ENCODE measurements at places on chromosomes 11 and 22.

DNA sequence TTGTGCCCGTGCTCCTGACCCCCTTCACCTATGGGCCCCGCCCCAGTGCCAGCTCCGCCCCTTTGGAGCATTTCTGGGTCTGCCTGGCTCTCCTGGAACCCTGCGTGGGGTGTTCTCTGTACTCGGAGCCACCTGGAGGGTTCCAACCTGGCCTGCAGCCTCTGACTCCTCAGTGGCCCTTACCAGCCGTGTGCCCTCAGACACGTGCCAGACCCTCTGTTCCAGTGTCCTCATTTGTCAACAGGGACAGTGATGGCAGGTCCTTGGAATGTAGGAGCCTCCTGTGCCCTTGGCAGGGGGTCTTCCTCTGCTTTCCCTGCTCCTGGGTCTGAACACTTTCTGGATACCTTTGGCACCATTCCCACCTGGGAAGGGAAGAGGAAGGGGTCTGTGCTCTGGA, 96.4 kb downstream of the CACNA1I start:
- no peak for DNase-seq

DNA sequence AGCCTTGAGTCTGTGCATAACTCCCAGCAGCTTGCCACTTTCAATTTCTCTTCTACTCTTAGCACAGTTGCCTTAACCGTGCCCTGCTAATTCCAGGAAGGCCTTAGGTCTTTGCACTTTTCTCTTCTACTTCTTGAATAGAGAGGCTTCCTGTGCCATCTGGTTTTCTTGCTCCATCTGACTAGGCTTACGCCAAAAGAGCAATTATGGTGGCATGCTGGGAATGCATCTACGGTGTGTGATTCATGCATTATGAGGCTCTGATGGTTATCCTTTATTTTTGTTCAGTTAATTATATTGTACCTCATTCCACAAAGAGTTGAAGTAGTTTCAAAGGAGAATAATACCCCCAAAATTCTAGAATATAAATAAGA, 29.4 kb downstream of the SIK2 start:
- DNase-seq, result no peak

DNA sequence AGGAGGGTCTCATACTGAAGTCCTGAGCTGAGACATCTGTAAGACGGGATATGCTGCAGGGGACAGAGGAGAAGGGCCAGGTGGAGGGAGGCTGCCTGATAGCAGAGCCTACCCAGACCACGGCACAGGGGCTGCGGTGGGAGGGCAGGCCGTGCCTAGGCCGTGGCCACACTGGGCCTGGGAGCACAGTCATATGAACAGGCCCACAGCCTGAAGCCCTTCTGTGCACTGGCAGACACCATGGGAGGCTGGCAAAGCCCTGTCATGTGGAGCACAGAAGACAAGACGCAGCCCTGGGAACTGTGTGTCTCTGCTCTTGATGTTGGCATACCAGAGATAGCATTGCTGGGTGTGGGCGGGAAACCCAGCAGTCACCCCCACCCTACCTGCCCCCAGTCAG, 3.3 kb downstream of the SPATA19 start:
- no peak for DNase-seq

- no peak for DNase-seq
These were observed 23.7 kb downstream of the JAML start for GRCh38 chr11:118200901-118201680.

GRCh38 chr22:29201782-29202181, 3.9 kb upstream of the EMID1 start:
- no peak for DNase-seq

DNA sequence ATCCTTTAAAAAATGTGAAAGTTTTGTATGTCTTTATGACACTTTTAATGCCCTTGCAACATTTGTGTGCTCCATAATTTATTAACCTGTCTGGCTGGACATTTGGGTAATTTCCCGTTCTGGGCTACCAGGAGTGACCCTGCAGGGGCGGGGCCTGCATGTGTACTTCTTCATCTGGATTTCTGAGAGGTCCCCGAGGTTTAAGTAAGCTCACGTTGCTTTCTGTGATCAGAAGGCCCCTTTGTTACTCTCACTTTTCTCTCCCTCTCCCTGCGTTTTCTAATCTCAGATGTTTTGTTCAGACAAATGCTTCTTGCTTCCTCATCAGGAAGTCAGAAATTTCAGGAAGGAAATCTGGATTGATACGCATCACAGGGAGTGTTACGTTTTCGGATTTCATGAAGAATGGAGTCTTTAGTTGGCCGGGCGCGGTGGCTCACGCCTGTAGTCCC, 78.9 kb upstream of the CRYBB3 start:
- no peak for DNase-seq

- no peak for DNase-seq
These were observed 1155.5 kb upstream of the TENM4 start for GRCh38 chr11:80596291-80596810.
